ENCODE measurements at places on chromosomes 7 and 10.

DNA sequence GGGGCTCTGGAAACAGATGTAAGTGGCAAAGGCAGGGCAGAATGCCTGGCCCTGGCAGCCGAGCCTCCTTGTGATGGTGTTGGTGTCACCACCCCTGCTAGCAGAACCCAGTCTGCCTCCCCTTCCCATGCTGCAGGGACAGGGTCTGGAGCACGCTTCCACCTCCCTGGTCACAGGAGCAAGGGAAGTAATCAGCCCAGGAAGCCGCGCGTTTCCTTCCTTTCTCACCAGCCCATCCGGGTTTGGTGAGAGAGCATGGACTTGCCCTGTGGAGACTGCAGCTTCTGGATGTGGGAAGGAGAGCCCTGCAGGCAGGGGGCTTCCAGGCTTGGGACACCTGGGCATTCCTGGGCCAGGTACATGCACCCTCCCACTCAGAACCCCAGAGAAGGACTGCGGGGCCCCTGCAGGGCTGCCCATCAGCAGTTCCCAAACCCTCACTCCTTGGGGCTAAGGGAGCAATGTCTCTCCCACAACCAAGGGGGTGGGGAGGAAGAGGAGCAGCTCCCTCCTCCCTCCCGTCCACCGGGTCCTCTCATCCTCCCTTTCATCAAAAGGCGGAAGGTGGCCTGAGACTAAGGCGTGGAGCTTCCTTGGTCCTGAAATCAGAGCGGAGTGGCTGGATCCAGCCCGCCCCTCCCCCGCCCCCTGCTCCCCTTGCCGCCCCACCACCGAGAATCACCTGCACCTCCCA is 1.8 kb downstream of the MMRN2 start:
- no peak for DNase-seq

DNA sequence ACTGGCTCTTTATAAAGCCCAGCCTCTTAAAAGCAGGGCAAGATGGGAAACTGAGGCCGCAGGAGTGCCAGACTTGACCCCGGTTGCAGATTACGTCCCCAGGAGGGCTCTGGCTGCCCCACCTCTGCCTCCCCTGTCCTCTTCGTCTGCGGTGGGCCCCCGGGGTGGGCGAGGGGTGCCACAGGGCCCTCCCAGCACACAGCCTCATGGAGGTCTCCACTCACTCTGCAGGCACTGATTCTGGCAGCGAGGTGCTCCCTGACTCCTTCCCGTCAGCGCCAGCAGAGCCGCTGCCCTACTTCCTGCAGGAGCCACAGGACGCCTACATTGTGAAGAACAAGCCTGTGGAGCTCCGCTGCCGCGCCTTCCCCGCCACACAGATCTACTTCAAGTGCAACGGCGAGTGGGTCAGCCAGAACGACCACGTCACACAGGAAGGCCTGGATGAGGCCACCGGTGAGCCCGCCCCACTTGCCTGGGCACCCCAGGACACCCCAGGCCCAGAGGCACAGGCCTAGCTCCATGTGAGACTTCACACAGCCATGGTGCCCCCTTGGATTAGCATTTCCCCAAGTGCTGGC is 39.4 kb upstream of the SLC29A3 start:
- no peak for DNase-seq

- DNase-seq, result no peak
Observed at GRCh38 chr10:80188713-80189112, 16.6 kb downstream of the ANXA11 start.

DNA sequence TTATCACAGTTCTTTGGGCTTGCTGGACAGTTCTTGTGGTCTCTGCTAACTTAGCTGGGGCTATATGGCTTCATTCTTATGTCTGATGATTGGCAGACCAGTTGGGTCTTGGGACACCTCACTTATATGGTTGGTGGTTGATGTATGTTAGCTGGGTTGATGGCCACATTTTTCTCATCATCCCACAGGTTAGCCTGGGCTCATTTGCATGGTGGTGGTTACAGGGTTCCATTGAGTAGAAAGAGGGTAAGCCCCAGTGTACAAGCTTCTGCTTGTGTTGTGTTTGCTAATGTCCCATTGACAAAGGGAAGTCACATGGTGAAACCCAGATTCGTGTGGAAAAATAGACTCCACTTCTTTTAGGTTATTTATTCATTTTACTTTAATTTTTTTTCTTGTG is 40.6 kb downstream of the TMEM60 start:
- no peak for DNase-seq

- no peak for DNase-seq
Observed at GRCh38 chr7:33814936-33815335, 90.4 kb upstream of the BMPER start.

Measured in activated gamma-delta T cell (primary cell).